ENCODE measurements at places on chromosomes 2 and 18.

GRCh38 chr2:232573771-232574435, 23.4 kb downstream of the EIF4E2 start:
- no peak for DNase-seq

DNA sequence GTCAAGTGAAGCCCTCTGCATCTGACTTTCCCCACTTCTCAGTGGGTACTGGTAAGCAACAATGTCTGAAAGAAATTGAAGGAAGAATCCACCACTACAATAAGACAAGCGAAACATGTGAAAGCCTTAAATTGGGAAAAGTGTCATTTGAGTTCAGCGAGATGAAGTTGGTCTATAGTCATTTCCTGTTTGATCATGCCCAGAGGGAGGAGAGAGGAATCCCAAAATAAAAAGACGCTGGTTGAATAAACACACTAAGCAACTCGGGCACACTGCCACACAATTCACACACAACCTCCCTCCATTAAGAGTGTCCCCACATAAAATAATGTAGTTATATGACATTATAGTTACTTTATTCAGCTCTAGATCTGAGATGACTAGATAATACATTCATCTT, 166.1 kb downstream of the CBLN2 start:
- no peak for DNase-seq

GRCh38 chr2:216770717-216771116, 75.4 kb upstream of the IGFBP5 start:
- DNase-seq = no peak

DNA sequence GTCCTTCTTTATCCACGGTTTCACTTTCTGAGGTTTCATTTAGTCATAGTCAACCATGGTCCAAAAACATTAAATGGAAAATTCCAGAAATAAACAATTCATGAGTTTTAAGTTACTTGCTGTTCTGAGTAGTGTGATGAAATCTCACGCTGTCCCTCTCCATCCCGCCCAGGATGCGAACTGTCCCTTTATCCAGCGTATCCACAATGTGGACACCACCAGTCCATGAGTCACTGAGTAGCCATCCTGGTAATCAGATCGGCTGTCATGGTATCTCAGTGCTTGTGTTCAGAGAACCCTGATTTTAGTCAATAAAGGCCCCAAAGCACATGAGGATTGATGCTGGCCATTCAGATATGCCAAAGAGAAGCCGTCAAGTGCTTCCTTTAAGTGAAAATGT, 3.7 kb downstream of the SP140L start:
- DNase-seq = no peak

DNA sequence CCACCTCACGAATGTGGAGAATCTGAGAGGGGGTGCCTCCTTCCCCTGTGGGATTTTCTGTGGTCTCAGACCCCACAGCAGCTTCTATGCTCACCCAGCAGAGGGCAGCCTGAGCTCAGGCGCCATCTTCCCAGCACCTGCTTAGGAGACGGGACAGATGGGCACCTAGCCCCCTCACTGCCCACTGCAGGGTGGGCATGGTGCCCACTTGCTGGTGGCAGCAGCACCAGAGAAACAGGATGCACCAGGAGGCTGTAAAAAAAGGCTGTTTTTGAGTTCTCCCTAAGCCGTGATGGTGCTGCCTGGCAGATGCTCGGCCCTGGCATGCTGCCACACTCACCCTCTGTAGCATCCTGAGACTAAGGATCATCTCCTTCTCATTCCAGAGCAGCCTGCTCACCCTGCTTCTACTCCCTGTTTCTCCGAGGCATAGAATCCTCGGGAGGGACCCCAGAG, 19.1 kb upstream of the SLC20A1 start:
- DNase-seq = no peak

- DNase-seq = no peak
Observed at GRCh38 chr2:75844651-75845050, 133.9 kb upstream of the GCFC2 start.

- DNase-seq = no peak
Observed at GRCh38 chr2:188659656-188660406, 314.3 kb upstream of the COL3A1 start.

DNA sequence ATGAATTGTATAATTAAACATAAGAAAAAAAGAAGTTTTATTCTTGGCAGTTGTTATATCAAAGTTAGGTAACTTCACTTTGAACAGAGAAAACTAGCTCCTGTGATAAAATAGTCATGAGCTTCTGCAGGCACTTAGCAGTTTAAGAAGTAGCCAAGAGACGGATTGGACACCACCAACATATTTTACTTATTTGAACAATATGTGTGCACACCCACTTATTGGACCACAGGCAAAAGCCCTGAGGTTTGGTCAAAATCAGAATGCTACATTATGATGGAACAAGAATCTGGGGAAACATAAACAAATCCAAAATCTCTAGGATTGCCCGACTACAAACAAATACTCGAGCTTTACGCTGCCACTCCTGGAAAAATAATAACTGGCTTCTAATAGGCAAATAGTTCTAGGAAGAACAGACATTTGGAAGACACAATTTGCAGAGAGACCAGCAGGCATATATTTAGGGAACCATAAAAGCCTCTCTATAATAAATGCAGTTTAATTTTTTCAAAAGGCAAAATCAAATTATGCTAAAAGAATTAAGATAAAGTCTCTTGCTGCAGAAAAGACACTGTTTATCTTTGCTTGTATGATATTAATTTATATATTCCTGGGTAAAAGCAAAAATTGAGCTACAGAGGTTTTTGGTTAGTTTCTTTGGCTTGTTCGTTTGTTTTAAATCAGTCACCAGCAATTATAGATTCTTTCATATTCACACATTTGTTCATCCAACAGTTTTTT, 117.9 kb downstream of the CDC42EP3 start:
- no peak for DNase-seq

DNA sequence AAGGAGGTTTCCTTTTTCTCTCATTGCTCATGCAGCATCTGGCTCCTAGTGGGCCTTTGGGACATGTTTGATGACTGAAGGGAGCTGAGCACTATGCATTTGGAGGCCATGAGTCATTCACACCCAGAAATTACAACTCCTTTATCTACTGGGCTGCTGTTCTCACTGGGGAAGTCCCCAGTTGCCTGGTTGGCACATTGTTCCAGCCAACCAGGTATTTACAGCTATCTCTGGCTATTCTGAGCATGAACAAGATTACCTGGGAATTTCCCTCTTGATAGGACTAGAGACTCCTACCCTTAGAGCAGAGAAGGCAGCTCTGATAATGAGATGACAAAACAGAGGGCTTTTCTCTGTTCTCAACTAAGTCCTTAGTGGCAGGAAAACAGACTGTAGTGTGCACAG, 206.5 kb downstream of the SETBP1 start:
- no peak for DNase-seq

GRCh38 chr18:42365591-42365990, 410.6 kb downstream of the PIK3C3 start:
- no peak for DNase-seq

DNA sequence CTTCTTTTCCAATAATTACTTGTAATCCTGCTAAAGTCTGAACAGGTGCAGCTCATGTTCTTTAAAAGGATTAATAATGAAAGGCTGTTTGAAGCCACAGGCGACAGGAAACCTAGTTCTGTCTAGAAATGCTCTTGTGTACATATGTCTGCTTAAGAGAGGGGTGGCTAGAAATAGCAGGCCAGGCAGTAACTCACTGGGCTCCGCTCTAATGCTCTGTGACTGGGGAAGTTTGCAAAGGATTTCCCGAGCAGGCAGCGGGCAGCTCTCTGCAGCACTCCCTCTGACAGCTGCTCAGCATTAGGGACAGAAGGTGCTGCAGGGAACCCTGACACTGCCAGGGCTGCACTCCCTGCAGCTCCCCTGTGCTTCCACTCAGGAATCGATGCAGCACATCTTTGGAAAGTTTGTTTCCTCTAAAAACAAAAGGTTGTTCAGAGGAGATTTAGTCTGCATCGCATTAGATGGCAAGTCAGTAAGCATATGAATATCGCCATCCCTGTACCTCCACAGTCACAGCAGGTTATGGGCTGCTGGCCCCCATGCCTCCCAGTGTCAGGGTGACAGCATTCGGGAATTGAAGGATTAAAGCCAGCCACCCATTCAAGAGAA, 33.1 kb upstream of the TTC39C start:
- DNase-seq = no peak

Measured in stimulated activated CD4-positive, alpha-beta T cell treated with anti-CD3 and anti-CD28 coated beads, Interleukin-1b, Interleukin-23, amount 100 ng/mL, for 1 hour (primary cell).